ENCODE measurements at places on chromosomes 2 and 18.

DNA sequence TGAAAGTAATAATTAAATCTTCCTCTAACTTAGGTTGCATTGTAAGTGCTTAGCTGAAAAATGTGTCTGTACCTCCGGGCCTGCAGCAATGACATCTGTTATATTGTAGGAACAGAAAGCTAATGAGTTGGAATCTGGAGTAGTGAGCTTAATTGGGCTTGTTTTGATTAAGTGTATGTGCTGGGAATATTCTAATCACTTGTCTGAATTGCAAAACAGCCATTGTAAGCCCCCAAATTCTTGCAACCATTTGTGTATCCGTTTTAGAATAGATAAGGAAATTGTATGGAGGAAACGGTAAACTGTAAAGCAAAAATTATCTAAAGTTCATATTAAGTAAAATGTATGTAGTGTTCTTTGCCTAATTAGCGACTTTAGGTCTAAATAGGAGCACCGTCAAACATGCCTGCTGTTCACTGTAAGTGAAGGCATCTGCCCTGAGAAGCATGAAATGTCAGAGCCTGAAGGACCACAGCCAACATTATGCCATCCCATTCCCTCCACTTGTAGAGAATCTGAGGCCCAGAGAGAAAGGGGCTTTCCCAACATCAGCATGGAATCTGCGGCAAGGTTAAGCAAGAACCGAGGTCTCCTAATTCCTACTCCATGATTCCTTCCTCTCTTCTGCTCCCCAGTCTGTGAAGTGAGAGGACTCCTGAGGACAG, 466.4 kb downstream of the TDRD15 start:
- DNase-seq: no peak

- DNase-seq: no peak
Observed at GRCh38 chr2:8802741-8803140, 34.7 kb downstream of the KIDINS220 start.

- DNase-seq: no peak
Observed at GRCh38 chr18:10072671-10073175, 158.9 kb downstream of the VAPA start.

- DNase-seq: no peak
Observed at GRCh38 chr2:107282135-107282534, 396.2 kb upstream of the ST6GAL2 start.

DNA sequence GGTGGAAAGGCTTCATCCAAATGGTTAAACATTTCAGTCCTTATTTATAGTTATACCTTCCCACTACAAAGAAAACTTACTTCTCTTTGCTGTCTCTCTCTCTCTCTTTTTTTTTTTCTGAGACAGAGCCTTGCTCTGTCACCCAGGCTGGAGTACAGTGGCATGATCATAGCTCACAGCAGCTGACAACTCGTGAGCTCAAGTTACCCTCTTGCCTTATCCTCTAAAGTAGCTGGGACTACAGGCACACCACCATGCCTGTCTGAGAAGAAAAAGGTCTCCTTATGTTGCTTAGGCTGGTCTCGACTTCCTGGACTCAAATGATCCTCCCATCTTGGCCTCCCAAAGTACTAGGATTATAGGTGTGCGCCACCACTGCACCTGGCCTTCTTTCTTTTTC, 32.3 kb upstream of the OLA1 start:
- no peak for DNase-seq

DNA sequence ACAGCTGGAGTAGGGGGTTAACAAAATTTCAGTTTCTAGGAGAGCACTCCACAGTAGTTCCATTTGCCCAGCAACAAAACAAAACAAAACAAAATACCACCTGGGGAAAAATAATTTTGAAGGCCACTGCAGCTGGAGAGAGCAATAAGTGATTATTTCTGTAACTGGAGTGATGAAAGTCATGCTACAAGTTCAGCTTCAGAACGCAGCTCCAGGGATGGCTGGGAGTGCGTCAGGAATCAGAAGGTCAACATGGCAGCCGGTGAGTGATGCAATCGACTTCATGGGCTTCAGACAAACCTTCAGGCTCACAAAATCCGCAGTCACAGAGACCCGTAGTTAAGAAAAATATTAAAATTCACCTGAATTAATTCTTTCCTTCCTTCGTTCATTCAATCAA, 41.0 kb downstream of the ABHD3 start:
- no peak for DNase-seq
